ENCODE measurements at places on chromosomes 1 and 21.

- DNase-seq = no peak
Measured at GRCh38 chr1:157724537-157725220, 24.1 kb upstream of the FCRL3 start.

DNA sequence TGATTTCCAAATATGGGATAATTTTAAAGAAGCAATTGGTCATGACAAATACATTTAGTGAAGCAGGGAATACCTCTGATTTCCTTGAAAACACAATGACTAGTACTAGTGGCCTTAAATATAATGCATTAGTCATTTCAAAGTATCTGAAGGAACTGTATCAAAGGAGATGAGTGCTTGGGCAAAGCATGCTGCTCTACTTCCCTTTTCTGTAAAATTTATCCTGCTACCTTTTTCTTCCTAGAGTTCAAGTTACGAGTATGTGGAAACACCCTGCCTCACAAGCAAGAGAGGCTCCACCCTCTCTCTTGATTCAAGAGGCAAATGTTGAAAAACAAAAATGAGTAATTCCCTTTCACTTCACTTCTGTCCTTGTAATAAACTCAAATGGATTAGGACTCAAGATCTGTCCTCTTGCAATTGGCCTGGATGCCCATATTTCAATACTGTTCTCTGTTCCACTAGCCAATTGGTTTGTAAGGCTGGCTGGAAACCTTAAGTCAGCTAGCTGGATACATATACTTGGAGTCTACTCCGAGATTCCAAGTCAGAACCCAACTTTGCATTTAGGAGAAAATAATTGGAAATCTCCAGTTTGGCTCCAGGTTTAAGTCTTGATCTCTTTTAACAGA is 92.5 kb downstream of the CDC42BPA start:
- no peak for DNase-seq

DNA sequence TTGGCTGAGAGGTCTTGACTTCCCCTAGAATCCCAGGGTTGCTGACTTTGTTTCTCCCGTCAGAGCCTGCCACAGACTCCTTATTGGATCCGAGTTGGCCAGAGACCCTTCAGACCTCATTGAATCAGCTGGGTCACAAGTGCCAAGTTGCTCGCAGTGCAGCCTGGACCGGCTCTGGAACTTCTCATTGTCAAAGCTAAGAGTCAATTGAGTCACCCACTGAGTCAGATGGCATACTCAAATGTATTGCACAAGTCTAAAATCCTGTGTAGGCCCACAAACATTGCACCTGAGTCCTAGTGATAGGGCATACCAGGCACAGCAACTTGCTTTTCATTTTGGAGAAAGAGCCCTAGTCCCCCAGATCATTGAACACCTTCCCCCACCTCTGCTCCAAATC is 20.4 kb upstream of the SCAF4 start:
- DNase-seq = no peak

DNA sequence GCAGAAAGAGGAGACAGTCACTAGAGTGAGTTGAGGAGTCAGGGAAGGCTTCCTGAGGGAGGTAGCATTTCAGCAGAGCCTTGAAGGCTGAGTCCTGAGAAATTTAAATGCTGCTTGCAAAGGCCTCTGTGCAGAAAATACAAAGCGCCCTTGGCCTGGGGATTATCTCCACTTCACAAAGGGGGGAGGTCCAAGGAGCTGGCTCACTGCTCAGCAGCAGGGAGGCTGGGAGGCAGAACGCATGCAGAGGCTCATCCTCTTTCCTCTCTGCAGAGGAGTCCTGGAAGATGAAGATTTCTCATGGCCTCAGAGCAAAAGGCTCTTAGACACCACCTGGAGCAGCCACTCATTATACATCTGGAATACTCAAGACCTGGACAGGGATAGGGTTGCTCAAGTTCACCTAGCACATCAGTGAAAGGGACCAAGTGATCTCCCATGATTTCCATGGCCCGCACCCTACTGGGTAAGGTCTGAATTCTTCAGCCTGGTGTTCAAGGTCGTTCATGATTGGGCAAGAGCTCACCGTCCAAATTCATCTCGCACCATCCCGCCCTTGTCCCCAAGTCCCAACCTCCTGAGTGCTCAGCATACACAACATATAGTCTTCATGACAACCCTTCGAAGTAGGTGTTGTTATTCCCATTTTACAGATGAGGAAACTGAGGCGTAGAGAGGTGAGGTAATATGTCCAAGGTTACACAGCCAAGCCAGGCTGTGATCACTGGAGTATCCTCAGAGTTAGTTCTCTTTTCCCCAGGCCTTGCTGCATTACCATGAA is 9.0 kb downstream of the SLC1A7 start:
- DNase-seq = no peak

DNA sequence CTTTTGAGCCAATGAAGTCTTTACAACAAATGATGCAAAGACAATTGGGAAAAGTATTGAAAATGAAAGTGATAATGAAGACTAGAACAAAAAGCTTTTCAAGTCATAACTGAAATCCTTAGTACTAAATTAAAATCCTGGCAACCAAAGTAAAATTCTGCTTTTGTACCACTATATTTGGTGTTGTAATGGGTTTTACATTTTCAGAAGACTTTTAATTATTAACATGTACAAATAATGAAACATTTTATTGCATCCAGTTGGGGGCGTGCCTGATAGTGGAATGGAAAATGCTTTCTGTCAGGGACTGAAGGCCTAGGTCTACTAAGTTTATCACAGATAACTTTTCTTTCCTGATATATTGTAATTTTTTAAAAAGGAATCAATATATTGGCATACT is 89.4 kb downstream of the SDCCAG8 start:
- DNase-seq = no peak

- peak; percentile 85 for DNase-seq
Measured at GRCh38 chr1:151594143-151594625, 17.7 kb upstream of the SNX27 start.

DNA sequence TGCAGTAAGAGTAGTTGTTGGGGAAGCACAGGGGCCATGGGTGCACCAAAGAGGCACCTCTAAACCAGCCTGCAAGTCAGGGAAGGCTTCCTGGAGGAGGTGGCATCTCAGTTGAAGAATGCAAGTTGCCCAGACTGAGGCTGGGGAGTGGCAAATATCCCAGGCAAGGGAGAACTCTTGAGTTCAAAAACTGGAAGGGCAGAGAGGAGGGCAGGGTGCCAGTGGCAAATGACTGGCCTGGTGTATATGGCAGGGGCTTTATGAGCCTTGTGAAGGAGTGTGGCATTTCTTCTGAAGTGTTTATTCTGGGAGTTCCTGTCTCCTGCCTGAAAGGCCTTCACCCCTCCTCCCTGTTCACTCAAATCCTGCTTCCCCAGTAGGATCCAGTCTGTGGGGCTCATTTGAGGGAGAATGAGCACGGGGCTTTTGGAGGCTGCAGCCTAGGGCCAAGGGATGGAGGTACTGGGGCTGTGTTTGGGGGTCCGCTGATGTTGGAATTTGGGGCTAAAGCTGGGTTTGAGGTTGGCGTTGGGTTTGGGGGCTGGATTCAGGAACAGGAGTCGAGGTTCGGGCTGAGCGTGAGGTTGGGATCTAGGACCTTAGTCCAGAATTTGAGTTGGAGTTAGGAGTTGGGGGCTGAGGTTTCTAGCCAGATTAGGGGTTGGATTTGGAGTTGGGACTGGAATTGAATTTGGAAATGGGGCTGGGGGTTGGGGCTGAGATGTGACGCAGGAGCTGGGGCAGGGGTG is at the start of gene TMEM125:
TMEM125 (plus strand) TSS at position 357 of the 749 bp plus-strand sequence. CDS start 2,740 bp downstream, outside the sequence.
- DNase-seq = no peak

DNA sequence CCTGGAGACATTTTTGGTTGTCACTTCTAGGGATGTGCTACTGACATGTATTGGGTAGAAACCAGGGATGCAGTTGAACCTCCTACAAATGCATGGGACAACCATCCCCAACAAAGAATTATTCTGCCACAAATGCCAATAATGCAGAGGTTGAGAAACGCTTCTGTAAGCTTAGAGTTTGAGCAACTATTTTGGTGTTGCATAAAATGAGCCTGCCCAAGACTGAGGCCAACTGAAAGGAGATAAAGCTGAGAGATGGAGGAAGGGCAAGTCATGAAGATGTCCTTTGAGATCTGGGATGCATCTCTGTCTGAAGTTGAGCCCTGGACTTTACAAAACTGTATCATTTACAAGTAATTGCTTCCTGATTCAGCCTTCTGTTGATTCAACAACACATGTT is 106.9 kb downstream of the KCNJ15 start:
- no peak for DNase-seq

GRCh38 chr1:90434460-90434859 is 282.6 kb downstream of the BARHL2 start:
- no peak for DNase-seq

DNA sequence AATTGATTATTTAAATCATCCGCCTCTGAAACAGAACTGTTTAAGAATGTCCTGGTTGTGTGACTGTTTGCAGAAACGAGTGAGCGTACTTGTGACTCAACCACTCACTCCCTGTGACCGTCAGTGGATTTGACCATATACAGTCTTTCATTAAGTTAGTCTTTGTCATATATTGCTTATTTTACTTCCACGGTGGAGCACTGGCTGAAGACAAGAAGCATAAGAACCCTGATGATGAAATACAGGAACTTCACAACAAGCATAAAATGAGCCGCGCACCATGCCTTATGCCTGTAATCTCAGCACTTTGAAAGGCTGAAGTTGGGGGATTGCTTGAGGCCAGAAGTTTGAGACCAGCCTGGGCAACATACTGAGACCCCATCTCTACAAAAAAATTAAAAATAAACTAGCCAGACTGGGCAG is 194.0 kb downstream of the TOMM20 start:
- DNase-seq = no peak

DNA sequence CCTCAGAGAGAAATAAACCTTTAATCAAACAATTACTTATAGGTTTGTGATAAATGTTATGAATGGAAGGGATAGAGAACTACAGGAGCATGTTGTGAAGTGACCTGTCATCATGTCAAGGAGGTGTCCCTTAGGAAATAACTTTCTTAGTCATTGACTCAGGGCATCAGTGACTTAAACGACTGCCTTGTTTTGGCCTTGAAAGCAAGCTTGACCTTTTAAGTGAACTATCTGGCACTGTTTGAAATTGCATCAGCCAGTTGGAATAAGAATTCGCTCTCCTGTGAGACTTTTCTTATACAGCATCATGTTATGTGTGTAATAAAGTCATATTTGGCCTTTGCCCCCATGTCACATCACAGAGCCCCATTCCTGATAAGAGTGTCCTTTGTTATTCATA is 30.9 kb downstream of the LRRC8B start:
- no peak for DNase-seq

DNA sequence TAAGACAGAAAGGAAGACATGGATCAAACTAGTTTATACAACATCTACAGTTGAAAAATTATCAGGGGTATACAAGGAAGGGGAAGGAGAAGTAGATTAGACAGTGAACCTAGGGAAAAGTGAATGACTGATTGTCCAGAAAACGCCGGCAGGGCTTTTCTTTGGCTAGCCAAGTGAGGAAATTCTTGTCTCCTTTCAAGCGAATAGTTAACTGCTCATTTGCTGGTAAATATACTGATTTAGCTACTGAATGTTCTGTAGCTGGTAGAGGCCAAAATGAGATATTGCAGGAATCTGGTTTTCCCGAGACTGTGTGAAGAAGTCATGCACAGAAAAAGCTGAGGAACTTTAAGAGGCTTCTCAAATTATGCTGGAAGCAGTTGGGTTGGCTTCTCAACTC is 128.5 kb upstream of the ZNHIT6 start:
- DNase-seq = no peak

- no peak for DNase-seq
Measured at GRCh38 chr1:225520587-225521227, 92.9 kb upstream of the LBR start.

DNA sequence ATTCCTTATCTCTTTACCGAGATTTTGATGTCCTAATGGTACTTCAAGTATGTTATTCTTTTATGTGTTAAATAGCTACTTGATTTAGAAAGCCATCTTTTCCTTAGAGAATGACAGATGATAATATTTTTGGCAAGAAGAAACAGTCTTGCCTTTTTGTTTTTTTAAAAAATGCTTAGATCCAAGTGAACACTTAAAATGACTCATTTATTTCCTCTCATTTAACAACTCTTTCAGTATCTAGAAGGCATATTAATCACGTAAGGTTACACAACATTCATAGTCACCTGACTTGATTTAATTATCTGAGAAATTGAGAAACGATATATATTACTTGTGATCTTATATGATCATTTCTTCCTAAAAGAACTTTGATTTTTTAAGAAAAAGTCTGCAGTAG is 52.4 kb downstream of the SUCO start:
- DNase-seq = no peak

GRCh38 chr21:27366646-27367235 is 399.9 kb upstream of the ADAMTS5 start:
- no peak for DNase-seq

- peak; percentile 31 for DNase-seq
Measured at GRCh38 chr1:161287482-161288054, 22.2 kb downstream of the MPZ start.

DNA sequence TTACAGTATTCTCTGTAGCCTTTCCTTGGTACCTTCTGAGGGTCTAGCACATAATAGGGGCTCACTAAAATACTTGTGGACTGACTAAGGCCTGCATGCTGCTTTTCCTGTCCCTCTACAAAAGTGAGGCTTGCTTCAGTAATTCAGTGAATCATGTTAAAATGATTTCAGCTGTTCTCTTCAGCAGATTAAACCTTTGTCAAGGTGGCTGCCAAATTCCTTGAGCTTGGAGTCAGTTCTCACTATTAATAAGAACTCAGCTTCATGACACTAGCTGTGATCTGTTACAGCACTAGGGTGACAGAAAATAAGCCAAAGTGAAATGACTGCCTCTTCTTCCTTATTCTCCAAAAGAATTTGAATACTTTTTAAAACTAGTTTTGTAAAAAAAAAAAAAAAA is 128.8 kb downstream of the KCNN3 start:
- DNase-seq = no peak

DNA sequence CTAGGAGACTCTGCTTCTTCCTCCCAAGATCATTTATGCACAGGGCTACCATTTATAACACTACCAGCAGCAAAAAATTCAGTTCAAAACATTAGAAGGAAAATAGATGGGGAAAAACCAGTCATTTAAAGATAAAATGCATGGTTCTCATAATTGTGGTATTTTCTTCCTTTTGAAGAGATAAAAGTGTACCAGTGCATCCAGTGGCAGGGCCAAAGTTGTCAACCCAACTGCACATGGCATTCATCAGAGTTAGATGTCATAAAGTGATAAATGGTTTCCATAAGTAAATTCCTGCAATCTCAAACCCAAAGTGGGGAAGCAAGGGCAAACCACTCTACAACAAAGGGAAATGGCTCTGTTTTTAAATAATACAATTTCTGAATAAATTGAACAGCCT is 119.1 kb upstream of the DMRTA2 start:
- no peak for DNase-seq

GRCh38 chr1:243482141-243483022 is 226.5 kb downstream of the SDCCAG8 start:
- no peak for DNase-seq

GRCh38 chr1:172254521-172255222 is 165.8 kb upstream of the C1orf105 start:
- DNase-seq = no peak

- DNase-seq = no peak
Measured at GRCh38 chr1:203655671-203656070, 29.0 kb downstream of the ATP2B4 start.

GRCh38 chr21:38503583-38503982 is 5.3 kb upstream of the ERG start:
- DNase-seq = no peak
